Esophagus squamous epithelium (tissue), 5 donors: ENCODE measurements at places on chromosomes 3 and 15.

GRCh38 chr15:22224241-22224671 is 143.9 kb downstream of the OR4M2 start:
- DNase-seq = no peak

DNA sequence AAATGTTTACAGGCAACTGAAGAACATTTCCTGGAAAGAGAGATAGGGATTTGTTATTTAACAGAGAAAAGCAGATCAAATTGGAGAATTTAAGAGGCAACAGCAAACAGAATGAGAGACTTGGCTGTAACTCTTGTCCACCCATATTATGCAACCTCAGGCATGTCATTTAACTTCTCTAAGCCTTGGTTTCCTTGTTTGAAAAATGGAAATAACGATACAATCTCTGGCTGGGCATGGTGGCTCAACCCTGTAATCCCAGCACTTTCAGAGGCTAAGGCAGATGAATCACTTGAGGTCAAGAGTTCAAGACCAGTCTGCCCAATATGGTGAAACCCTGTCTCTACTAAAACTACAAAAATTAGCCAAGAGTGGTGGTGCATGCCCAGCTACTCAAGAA is 23.7 kb downstream of the ARRDC4 start:
- no peak for DNase-seq

GRCh38 chr3:19632099-19633074 is 301.6 kb downstream of the EFHB start:
- DNase-seq = no peak

DNA sequence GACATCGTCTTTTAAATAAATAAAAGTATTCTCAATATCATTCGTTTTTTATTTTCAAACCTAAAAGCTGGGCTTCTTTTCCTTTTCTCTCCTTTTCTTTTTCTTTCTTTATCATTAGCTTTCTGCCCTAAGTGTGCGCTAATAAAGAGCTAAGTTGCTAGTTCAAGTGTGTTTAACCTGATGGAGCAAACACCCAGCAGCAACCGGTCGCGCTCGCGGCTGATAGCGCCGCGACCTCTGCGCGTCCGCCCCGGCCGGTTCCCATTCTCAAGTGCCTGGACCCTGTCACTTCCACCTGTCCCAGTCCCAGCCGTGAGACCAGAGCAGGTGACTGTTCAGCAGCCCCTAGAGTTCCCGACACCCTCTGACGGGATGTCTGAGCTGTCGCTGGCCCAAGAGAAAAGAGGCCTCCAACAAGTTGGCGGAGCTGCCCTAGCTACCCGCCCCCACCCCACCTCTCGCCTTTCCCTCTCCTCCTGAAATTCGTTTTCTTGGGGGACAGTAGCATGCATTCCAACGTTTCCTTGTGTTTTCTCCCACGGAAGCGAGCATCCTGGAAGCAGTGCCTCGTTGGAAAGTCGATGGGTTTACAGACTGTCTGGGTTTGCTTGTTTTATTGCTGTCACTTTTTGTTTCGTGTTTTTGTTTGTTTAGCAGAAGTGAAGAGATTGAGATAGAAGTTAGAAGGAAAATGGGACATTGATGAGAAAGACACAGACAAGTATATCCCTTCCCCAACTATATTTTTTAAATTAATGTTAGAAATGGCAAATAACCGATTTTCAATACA is 3.1 kb upstream of the MECOM start:
- no peak for DNase-seq

- DNase-seq = no peak
Measured at GRCh38 chr3:71986606-71987005, 201.7 kb upstream of the PROK2 start.

GRCh38 chr3:33541918-33542317 is 101.7 kb upstream of the UBP1 start:
- DNase-seq = no peak

DNA sequence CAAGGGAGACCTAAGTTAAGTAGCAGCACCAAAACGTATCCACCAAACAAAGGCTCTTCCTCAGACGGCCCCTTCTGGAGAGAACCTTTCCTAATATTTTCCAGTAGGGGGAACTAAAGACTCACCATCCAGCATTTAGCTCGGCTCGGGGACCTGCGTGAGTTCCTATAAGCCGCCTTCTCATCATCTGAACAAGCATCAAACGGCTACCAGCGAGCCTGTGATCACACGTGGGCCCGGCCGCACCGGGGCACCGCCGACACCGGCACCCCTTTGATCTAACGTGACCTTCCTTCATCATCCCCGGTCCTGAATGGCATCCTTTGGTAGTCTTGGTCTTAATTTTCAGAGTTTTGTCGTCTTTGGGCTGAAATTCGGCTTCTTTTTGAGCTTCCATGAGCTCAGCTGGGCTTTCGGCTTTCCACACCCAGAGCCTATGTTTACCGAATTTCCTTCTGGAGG is 1.4 kb upstream of the ROBO2 start:
- DNase-seq = no peak

- no peak for DNase-seq
Measured at GRCh38 chr15:43209059-43209824, 11.6 kb downstream of the EPB42 start.

DNA sequence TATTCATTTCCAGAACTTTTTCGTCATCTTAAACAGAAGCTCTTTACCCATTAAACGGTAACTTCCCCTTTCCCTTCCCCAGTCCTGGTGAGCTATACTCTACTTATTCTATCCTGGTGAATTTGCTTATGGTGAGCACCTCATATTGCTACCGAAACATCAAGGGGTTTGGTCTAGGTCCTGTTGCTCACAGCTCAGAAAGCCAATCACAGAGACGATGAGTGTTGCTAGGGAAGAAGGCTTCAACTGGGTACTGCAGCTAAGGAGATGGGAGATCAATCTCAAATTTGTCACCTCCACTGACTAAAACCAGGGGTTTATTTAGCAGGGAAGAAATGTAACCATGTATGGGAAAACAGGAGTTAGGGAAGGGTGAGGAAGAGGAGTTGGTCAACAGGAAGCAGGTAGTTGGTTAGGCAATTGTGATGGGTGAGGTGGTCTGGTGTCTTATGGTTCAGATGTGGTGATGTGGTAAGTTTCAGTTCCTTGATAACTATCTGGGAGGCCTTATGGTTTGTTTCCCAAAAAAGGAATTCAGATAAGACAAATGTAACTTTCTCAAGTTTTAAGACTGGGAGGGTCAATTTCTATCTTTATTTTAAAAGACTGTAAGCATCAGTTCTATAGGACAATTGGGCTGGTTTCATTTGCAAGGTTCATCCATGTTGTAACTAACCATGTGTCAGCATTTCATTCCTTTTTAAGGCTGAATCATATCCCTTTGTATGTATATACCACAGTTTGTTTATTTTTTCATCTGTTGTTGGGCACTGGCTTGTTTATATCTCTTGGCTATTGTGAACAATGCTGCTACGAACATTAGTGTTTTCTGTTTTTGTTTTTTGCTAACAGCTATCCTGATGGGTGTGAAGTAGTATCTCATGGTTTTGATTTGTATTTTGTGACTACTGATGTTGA is 24.3 kb downstream of the ARHGAP11B start:
- DNase-seq = no peak

DNA sequence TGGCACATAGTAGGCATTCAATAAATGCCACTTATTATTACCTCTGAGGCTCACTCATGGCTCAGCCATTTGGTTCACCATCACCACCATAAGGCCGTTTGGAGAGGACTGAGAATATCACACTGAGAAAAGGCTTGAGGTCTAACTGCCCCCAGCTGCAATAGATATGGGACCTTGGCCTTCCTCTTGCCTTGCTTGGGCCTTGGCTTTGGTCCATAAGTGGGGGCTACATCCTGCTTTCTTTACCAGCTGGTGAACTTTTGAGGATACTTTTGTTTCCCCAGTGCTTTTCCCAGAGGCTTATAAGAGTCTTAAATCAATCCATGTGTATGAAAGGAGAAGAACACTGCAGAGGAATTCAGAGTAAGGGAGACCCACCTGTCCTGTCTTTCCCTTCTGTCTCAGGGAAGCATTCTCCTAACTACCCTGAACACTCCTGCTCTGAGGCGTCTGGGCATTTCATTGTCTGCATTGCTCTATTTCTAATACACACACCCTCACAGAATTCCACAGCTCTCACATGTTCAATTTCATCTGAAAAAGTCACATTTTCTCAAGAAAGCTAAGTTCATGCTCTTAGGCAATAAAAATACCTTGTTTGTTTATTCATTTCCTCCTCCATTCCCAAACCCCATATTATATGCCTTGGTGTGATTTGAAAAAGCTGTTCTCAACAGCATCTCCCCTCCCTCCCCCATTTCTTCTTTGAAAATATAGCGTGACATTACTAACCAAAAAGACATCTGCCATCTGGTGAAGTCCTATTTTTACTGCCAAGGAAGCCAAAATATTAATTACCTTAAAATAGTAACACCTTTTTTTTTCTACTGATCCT is 22.5 kb upstream of the KCNMB2 start:
- DNase-seq = no peak

- DNase-seq = no peak
Measured at GRCh38 chr3:12483410-12483809, 870 bp upstream of the TSEN2 start.

DNA sequence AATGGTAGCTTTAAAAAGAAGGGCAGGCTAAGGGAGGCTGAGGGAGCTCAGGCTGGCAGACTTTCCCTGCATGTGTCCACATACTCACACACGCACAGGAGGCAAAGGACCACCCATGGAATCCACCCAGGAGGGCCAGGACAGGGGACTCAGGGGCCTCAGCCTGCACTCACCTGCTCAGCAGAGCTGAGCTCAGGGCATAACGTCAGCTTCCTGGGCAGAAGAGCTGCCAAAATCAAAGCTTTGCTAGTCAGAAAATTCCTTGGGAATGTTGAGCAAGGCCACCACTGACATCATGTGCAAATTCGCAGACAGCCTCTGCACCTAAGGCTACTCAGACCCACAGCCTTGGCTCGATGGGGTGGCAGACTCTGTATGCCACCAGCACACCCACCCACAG is 16.4 kb upstream of the ALAS1 start:
- DNase-seq = no peak

DNA sequence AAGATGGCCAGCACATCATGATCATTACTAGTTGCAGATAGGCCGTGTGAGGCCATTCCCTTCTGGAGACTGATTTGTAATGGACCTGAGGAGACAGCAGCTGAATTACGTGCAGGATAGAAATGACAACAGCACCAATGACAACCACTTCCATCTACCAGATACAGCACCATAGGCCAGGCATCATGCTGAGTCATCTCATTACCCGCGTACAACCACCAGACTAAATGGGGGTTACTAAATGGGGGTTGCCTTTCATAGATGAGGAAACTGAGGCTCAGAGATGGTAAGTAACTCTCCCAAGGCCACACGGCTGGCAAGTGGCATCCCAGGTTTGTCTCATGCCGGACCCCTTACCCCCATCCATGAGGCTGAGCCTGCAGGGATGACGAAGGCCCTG is 32.8 kb upstream of the FAM107A start:
- no peak for DNase-seq

GRCh38 chr3:122923611-122924010 is 104.0 kb downstream of the SEMA5B start:
- DNase-seq = no peak

DNA sequence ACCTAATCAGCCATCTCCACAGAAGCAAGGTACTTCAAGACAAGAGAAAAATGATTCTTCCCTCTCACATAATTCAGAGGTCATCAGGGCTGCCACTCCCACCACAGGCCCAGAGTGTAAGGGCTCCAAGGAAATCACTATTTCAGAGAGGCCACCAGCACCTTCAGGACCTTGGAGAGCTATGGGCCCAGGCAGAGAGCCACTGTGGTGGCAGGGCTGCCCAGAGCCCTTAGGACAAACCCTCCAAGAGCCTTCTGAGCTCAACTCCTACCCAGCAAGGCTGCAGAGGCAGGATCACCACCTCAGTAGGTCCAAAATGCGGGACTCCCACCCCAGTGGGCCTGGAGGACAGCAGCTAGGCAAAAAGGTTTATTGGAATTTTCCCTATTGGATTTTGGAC is 17.9 kb upstream of the FAN1 start:
- no peak for DNase-seq

DNA sequence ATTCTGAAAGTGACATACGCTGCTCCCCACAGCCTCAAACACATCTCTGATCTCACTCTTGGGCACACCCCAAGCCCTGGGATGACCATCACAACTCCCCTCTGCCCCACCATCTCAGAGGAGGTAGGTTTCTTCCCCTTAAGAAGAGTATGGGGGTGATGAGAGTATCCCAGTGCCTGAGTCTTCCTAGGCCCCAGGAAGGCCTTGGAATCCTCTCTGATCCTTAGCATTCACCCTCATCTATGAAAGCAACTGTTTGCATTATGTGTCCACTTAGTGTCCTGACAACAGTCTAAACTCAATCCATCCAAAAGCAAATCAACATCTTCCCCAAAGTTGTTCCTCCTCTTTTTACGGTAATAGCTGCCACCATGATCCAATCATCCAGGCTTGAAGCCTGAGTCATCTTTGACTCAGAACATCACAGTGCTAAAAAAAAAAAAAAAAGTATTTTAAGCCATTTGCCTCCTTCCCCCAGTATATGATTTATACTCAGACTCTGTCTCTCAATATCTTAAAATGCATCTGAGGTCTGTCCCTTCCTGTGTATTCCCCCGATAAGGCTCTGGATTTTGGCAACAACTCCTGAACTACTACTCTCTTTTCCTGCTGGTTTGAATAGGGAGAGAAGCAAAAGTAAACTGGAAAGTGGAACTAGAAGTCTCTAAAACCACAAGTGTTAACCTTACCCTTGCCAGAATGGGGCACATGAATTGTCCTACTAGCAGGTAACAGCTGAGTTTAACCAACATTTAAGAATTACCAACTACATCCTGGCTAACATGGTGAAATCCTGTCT is 22.5 kb downstream of the POPDC2 start:
- DNase-seq = no peak

DNA sequence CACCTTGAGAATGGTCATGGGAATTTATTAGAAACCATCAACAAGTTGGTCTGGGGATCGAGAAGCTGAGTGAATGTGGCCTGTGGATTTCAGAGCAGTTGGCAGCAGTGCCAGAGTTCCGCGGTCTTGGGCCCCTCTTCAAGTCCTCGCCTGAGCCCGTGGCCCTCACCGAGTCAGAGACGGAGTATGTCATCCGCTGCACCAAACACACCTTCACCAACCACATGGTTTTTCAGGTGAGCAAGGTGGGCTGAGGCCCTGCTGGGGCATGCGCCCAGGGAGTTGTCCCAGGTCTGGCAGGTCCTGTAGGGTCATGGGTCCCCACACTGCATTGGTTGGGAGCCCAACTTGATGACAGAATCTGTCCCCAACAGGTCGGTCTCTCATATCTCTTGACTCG is 7.0 kb upstream of the HMCES start:
- DNase-seq = no peak

GRCh38 chr15:41506796-41507341 is 6.8 kb downstream of the LTK start:
- DNase-seq = no peak

DNA sequence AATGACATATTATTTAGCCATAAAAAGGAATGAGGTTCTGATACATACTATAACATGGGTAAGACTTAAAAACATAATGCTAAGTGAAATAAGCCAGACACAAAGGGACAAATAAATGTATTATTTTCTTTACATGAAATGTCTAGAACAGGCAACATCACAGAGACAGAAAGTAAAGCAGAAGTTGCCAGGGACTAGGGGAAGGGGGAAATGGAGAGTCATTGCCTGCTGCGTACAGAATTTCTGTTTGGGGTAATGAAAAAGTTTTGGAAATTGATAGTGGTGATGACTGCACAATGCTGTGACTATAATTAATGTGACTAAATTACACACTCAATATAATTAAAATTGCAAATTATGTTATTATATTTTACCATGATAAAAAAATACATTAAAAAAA is 99.9 kb downstream of the ANO10 start:
- DNase-seq = no peak

- no peak for DNase-seq
Measured at GRCh38 chr15:28786521-28786920, 61.9 kb downstream of the GOLGA6L7 start.
